ENCODE measurements at places on chromosomes 13 and 19. TPM values are rescaled to one million over a fixed set of nuclear protein-coding genes. Genes with fewer than 3 reads are reported as not detected.

The ALG11 gene
- total RNA-seq, result 36.5 TPM

DNA sequence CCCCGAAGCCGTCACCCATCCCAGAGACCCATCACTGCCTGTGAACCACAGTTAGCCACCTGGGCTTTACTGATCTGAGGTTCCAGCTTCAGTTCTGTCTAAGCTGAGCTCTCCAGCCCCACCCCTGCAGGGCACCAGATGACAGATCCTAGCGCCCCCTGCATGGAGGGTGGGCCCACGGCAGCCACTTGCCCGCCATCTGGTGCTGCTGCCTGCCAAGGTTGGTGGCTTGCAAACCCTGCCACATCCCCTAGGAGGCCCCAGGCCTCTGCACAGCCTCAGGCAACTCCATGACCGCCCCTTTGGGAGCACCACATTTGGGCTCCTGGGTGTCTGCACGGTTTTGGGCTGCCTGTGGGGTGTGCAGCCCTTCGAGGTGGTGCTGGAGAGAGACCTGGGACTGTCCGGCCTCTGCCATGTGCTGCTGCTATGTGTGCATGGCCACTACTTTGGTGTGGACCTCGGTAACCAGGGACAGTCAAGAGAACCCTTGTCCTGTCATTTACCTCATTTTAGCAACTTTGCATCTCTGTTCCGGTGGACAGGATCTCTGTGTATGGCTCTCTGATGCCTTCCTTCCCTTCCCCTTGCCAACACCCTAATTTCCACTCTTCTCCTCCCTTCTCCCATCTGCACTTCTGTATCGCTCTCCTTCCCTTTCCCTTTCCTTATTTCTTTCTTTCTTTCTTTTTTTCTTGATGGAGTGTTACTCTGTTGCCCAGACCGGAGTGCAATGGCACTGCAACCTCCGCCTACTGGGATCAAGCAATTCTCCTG, 17.4 kb upstream of the SDHAF1 start:
- no peak for DNase-seq

DNA sequence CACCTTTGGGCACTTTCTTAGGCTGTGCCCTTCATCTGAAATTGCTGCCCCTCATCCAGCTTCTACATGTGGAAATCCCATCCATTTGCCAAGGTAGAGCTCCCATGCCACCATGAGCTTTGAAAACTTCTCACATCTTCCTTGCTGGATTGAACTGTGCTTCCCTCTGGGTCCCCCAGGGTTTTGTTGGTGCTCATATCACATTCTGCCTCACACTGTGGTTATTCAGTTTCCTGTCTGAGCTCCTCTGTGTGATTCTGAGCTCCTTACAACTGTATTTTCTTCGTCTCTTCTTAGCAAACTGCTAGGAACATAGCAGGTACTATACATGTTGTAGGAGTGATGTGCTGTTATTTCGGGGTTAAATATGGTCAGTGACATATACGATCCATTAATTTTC, 74.9 kb upstream of the KL start:
- no peak for DNase-seq

GRCh38 chr19:49871349-49871985, 4.1 kb upstream of the PNKP start:
- no peak for DNase-seq

The GGN gene
- total RNA-seq, result 0.40 TPM

- no peak for DNase-seq
Observed at GRCh38 chr13:46647512-46648065, 94.6 kb downstream of the LRCH1 start.

- no peak for DNase-seq
Observed at GRCh38 chr13:107034236-107034872, 466.4 kb upstream of the ARGLU1 start.

The ZGLP1 gene
- total RNA-seq, result 6.1 TPM

DNA sequence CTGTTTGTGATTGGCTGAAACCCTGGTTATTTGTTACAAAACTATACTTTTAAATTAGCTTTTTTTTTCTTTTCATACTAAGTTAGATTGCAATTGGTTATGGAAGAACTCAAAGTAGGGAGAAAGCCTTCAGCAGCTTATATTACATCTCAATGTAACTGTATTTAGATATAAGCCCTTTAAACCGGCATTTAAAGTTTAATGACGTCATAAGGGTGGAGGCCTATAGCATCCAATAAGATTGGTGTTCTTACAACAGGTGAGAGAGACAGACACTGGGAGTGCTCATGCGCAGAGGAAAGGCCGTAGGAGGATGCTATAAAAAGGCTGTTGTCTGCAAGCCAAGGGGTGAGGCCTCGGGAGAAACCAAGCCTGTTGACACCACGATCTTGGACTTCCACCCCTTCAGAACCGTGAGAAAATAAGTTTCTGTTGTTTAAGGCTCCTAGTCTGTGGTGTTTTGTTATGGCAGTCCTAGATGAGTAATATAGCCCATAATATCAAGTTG, 1198.8 kb upstream of the SPRY2 start:
- no peak for DNase-seq

The PTPRS gene
- total RNA-seq, result 4.1 TPM

The ZNF728 gene
- total RNA-seq, result not detected

DNA sequence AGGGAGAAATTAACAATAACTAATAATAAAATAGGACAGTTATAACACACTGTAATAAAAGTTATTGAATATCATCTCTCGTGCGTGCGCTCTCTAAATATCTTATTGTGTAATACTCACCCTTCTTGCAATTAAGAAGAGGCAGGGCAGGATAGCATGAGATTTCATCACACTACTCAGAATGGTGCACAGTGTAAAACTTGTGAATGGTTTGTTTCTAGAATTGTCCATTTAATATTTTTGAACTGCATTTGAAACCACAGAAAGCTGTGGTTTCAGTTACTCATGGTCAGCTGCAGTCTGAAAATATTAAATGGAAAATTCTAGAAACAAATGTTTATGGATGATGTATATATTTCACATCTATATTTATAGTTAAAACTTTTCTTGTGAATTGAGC, 161.1 kb downstream of the DCT start:
- DNase-seq, result no peak

GRCh38 chr13:106492588-106493475, 42.6 kb downstream of the EFNB2 start:
- no peak for DNase-seq

- no peak for DNase-seq
Observed at GRCh38 chr13:60363288-60363687, 33.7 kb upstream of the TDRD3 start.

DNA sequence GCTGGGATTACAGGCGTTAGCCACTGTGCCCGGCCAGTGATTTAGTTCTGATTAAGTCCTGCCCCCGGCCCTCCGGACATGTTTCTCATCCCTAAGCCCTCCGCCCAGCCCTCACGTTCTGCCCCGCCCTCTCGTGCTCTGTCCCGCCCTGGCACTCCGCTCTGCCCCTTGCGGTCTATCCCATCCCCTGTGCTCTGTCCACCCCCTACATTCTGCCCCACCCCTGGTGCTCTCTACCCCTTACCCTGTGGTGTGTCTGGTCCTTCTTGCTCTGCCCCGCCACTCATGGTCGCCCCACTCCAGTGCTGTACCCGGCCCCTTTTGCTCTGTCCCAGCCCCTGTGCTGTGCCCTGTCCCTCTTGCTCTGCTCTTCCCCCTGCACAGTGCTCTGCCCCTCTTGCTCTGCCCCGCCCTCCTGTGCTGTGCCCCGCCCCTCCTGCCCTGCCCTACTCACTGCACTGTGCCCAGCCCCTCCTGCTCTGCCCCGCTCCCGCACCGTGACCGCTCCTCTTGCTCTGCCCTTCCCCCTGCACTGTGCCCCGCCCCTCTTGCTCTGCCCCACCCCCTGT, 3.0 kb downstream of the GTPBP3 start:
- no peak for DNase-seq

- DNase-seq, result no peak
Observed at GRCh38 chr13:114070098-114070799, 62.2 kb downstream of the RASA3 start.

- DNase-seq, result no peak
Observed at GRCh38 chr13:29515372-29515771, 80.1 kb downstream of the SLC7A1 start.

- no peak for DNase-seq
Observed at GRCh38 chr19:43752287-43752875, 2.4 kb downstream of the SMG9 start.

The FAM216B gene
- not detected for total RNA-seq

The PTPRH gene
- not detected for total RNA-seq

DNA sequence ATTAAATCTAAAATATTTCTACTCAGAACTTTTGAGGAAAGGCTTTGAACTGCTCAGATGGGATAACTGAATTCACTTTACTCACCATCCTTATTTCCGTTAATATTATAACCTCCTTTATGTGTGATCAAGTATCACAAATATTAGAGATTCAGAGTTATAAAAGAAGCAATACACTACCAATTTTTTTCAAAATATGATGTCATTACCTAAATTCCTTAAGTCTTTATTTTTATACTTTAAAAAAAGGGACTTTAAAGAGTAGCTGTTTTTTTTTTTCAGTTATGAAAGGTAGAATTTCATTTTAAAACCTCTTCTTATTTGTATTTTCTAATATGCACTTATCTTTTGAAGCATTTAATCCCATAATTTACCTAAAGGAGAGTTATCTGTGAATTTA, 239.5 kb downstream of the DIAPH3 start:
- no peak for DNase-seq

DNA sequence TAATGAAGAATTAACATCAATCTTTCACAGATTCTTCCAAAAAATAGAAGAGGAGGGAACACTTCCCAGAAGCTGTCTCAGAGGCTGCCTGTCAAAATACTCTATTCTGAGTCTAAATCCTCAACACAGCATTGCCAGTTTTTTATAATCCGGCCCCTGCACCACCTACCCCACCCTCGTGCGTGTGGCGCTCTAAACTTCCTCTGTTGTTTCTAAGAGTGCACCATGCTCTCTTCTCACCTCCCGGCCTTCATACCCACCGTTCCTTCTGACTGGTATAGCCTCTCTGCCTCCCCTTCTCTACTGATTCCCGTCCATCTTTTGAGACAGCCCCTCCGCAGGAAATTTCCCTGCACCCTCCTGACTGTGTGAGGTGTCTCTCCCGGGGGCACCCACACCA, 136.8 kb downstream of the KATNAL1 start:
- no peak for DNase-seq

DNA sequence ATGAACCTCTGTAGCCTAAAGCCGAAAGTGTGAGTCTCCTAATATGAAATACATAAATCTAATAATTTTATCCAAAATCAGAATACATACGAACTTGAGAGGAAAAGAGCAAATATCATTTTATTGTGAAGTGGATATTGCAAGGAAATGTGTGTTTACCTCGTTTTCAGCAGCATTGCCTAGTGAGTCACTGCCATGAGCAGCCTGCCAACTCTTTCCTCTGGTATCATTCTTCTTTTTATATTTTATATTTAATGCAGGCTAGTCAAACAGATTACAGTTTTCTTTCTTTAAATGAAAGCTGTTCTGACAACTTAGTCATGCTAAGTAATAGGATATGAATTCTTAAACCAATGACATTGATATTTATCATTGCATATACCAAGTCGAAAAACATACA, 44.2 kb downstream of the EDNRB start:
- no peak for DNase-seq

The FIZ1 gene
- total RNA-seq, result 27.7 TPM

DNA sequence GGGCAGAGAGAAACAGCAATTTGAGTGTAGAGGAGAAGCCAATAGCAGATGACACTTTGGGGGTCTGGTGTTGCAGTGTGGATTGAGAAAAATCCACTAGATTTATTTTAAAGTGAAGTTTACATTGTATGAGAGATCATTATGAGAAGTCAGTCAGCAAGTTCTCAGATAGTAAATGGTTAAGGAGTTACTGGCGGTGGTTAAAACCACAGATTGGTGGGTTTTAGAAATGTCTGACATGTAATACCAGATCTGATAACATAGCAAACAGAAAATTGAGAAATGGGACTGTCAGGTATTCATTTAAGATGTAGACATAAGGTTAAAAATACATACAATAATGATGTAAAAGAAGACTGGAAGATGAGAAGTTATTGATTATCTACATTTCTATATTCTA, 7.2 kb downstream of the ABHD13 start:
- no peak for DNase-seq

- no peak for DNase-seq
Observed at GRCh38 chr13:27081893-27082679, 89.5 kb downstream of the USP12 start.

The SRRM5 gene
- total RNA-seq, result 1.5 TPM

The TNFSF9 gene
- total RNA-seq, result 1.3 TPM

GRCh38 chr19:35648017-35648961, at the start of gene COX6B1:
Gene COX6B1, plus strand, starts transcription at chr19:35648323. Its CDS starts 2,921 bp downstream, at chr19:35651244.
- DNase-seq, result peak; percentile 91

The ARGLU1 gene
- total RNA-seq, result 197 TPM

The CGB8 gene
- total RNA-seq, result not detected

The SHISA7 gene
- total RNA-seq, result not detected

DNA sequence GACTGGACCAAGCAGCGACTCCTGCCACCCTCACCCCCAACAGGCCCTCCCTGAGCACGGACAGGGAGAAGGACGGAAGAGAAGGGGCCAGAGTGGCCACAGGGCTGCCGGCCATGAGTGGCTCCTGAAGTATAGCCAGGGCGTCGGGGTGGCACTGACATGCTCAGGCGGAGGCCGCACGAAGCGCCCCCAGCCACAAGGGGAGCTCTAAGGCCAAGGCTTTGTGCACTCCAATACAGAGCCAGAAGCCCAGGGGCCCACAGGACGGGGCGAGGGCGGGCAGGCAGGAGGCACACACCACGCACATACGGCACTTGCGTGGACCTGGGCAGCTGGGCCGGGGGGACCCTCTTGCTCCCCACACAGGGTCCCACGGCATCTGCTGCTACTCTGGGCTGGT, 52.0 kb downstream of the KLF2 start:
- DNase-seq, result peak; percentile 36

GRCh38 chr13:74018062-74018431, 116.2 kb downstream of the KLF12 start:
- DNase-seq, result no peak

DNA sequence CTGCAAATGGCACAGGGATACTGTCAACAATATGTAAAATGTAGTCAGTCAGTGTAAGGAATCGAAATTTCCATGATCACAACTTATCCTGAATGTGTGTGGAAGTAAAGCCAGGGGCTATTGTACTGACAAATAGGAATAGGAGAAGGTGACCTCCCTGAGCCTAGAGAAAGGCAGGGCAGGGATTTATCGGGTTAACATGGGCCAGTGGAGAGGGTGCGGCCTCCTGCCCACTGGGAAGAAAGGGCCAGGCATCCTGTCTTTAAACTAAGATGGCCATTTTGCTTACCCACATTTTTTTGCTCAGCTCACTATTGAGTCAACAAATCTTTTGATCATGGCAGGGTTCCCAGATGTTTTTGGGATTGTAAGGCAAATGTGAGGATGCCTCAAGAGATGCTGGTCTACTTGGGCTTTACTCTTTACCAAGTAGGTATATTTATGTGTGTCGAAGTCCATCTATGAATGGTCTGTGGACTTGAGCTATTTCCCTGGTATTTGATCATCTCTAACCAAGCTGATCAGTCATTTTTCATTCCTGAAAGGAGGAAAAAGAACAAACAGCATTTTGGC, 116.6 kb upstream of the RNF113B start:
- DNase-seq, result no peak

- DNase-seq, result no peak
Observed at GRCh38 chr19:57830071-57830602, at the start of gene ZNF587B. Gene ZNF587B, plus strand, starts transcription at chr19:57830299. Its CDS starts 230 bp downstream, at chr19:57830529.

The PLPP2 gene
- total RNA-seq, result 0.23 TPM

The RDH8 gene
- not detected for total RNA-seq

The ERFL gene
- total RNA-seq, result 5.9 TPM

Measured in T-cell (primary cell).